GM06990 (cell line): ENCODE measurements at places on chromosomes 11 and 22.

DNA sequence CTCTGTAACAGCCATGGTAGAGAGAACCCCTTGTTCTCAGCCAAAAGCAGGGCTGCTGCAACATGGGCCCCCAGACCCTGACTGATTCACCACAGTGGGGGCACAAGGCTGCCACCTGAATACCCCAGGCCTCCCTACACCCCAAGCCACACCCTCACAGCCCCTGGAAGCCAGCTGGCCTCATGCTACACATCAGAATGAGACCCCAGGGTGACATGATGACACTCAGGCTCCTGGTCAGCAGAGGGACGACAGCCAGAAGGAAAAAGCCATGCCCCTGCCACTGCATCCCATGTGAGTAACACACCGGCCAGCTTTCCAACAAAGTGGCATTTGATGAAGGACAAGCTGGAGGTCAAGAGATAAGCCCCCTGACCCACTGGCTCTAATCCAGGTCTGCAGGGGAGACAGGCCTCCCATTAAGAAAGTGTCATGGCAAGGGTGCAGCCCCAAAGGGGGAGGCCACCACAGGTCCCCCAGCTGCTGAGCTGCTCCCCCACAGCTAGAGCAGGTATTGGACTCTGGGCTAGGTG, 2.6 kb downstream of the CDPF1 start:
- no peak for DNase-seq

DNA sequence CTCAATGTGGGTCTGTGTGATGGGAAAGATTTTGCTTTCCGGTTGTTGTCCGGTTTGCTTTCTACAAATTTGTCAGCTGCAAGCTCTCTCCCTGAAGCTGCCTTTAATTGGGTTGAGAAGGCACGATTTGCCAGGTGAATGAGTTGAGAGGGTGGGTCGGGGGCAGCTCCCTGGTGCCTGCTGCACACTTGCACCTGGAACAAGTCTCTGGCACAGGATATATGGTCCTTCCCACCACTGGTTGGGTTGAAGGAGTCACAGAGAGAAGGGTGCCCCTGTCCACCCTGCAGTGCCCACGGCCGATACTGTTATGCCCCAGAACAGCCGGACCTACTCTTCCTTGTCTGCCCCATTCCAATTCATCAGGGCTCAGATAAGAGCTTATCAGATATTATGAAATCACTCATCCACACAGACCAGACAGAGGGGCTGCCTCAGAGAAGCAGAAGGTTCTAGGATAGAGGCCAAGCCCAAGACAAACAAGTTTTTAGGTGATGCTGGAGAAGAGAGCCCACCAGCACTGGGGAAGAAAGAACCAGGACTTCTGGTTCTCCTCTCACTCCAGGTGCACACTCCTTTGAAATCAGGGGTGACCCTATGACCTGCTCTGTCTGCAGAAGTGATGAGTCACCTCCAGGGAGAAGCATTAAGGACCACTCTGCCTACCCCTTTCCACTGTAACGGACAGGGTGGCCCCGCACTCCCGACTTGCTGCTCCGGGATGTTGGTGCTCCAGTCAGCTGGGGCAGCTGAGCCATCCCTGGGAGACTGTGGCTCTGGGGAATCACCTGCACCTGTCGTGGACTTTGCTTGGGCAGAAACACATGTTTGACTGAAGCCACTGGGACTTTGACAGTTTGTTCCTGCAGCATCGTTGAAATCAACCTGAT, 45.3 kb downstream of the RTL6 start:
- DNase-seq = no peak

GRCh38 chr11:132373405-132374143, 1003.2 kb downstream of the NTM start:
- no peak for DNase-seq

GRCh38 chr11:65121447-65121864, 478 bp downstream of the FAU start:
- DNase-seq = no peak

GRCh38 chr22:37044634-37045625, 6.6 kb upstream of the KCTD17 start:
- DNase-seq = no peak
